ENCODE measurements at places on chromosomes 3 and 15.
A peak's percentile ranks its signal among the peaks of the same experiment; 100 is the strongest.

DNA sequence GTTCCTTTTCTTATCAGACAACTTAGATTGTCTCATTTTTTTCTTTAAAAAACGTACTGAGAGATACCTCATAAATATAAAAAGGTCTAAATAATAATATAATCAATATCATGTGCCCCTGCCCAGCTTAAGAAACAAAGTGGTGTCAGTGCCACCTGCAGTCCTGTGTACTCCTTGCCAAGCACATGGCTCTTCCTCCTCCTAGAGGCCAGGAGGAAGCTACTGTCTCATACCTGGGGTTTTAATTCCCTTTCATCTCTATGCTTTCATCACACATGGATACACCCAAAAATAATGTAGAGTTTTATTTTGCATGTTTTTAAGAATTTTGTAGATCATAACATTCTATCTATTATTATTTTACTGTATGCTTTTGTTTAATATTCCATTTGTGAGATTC lies 98.6 kb upstream of the C15orf61 start:
- no peak for DNase-seq

- no peak for DNase-seq
Measured at GRCh38 chr3:47617086-47618010, 38.7 kb upstream of the CSPG5 start.

DNA sequence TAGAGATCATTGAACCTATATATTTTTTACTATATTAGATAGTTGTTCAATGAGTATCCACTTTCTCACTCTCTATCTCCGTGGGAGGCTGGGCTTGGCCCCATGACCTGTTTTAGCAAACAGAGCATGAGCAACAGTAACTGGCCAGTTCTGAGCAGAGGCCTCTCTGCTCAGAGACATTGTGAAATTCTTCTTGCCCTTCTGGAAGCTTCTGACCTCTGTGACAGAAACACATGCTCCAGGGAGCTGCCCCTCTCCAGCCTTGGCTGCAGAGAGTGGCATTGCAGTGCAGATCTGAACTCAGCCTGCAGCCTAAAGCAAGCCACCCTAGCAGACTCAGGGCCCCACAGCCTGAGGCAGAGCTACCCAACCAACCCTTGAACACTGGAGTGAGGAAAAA lies 20.5 kb downstream of the FAM240A start:
- DNase-seq: no peak

- peak; percentile 81 for DNase-seq
Measured at GRCh38 chr3:71684757-71685386, 40.3 kb downstream of the EIF4E3 start.
